ENCODE measurements at places on chromosomes 16 and 17.

- no peak for DNase-seq
Measured at GRCh38 chr17:929586-929985, 50.0 kb downstream of the NXN start.

- no peak for DNase-seq
Measured at GRCh38 chr16:20860361-20860760, 39.8 kb downstream of the DCUN1D3 start.

GRCh38 chr17:42315402-42316156, 27.3 kb downstream of the STAT5A start:
- peak; percentile 36 for DNase-seq

- DNase-seq: peak; percentile 94
Measured at GRCh38 chr16:89246903-89247733, 29.6 kb downstream of the ZNF778 start.

DNA sequence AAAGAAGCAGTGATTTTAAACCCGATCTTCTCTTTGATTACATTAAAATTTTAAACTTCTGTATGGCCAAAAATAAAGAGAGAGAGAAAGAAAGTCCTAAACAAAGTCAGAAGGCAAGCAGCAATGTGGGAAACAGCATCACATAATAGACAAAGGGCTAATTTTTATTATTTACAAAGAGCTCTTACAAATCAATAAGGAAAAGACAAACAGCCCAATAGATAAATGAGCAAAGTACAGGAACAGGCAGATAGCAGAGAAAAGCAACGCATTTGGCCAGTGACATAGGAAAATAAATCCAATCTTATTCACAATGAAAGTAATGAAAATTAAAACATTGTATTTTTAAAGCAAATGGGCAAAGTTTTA, 93.1 kb downstream of the SALL1 start:
- DNase-seq: no peak

DNA sequence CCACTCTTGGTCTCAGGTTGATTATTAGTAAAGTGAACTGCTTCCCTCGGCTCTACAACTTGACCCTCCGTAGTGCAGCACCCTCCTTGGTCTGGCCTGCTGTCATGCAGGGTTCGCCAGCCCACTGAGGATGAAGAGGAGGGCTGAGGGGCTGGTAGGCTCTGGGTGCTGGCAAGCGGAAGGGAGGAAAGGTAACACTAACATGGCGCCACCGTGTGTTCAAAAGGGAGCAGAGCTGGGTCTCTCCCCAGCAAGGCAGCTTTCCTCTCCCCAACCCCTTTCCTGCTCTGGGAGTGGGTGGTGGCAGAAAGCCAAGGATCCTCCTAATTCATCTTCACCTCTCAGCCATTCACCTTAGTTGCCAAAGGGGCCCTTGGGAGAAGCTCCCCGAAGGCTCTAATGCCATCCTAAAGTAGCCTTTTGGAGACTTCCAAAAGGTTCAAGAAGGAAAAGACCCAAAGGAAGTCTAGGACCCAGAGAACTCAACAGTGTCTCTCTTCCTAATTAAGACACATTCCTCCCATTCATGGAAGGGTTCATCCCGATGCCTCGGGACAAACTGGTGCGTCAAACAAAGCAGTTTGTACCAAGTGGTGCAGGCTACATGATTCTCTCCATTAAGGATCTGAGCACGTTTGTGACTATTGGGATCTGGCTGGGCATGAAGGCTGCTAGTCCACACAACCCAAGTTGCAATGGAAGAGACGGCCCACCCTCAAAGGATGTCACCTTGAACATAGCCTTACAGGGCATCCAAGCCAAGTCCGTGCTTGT, 90.8 kb upstream of the TOB1 start:
- peak; percentile 70 for DNase-seq

- no peak for DNase-seq
Measured at GRCh38 chr16:27098366-27099049, 31.8 kb downstream of the C16orf82 start.

- no peak for DNase-seq
Measured at GRCh38 chr16:11620243-11621003, 33.7 kb upstream of the LITAF start.

- no peak for DNase-seq
Measured at GRCh38 chr17:45306623-45307022, 10.2 kb downstream of the MAP3K14 start.

- peak; percentile 46 for DNase-seq
Measured at GRCh38 chr17:39794249-39794970, 56.7 kb downstream of the GRB7 start.

- peak; percentile 58 for DNase-seq
Measured at GRCh38 chr16:17416461-17417311, 54.1 kb downstream of the XYLT1 start.

GRCh38 chr17:51585514-51586104, 325.3 kb downstream of the UTP18 start:
- no peak for DNase-seq

DNA sequence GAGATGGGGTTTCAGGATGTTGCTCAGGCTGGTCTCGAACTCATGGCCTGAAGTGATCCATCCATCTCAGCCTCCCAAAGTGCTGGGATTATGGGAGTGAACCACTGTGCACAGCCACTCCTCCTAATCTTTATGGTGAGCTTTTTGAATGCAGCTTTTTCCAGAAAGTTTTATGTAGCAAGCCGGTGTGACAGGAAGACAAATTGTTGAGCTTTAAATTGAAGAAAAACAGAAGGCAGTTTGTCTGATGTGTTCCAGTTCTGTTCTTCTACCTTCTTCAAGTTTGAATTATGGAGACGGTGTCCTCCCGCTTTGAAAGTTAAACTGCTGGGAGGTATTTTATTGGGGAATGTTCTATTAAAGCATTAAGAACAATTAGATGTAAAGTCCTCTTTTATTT, 177.1 kb downstream of the SNX29 start:
- no peak for DNase-seq

GRCh38 chr16:28110074-28110473, 46.6 kb upstream of the GSG1L start:
- DNase-seq: peak; percentile 18

GRCh38 chr17:61314368-61315078, 85.1 kb upstream of the TBX2 start:
- DNase-seq: no peak

DNA sequence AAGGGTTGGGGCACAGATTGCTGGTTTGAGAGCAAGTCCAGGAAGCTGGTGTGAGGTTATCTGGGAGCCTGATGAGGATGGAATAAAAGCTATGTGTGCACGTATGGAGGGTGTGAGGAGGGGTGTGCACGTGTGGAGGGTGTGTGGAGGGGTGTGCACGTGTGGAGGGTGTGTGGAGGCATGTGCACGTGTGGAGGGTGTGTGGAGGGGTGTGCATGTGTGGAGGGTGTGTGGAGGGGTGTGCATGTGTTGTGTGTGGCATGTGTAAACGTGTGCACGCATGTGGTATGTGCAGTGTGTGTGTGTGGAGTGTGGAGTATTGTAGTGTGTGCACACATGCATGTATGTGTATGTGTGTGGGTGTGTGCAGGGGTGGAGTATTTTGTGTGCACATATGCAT, 19.2 kb downstream of the RBFOX3 start:
- no peak for DNase-seq

GRCh38 chr17:79939755-79940458, 95.8 kb downstream of the TBC1D16 start:
- DNase-seq: no peak

- no peak for DNase-seq
Measured at GRCh38 chr16:55700067-55700466, 44.3 kb downstream of the SLC6A2 start.

GRCh38 chr16:55955845-55956244, 80.7 kb upstream of the CES5A start:
- no peak for DNase-seq

DNA sequence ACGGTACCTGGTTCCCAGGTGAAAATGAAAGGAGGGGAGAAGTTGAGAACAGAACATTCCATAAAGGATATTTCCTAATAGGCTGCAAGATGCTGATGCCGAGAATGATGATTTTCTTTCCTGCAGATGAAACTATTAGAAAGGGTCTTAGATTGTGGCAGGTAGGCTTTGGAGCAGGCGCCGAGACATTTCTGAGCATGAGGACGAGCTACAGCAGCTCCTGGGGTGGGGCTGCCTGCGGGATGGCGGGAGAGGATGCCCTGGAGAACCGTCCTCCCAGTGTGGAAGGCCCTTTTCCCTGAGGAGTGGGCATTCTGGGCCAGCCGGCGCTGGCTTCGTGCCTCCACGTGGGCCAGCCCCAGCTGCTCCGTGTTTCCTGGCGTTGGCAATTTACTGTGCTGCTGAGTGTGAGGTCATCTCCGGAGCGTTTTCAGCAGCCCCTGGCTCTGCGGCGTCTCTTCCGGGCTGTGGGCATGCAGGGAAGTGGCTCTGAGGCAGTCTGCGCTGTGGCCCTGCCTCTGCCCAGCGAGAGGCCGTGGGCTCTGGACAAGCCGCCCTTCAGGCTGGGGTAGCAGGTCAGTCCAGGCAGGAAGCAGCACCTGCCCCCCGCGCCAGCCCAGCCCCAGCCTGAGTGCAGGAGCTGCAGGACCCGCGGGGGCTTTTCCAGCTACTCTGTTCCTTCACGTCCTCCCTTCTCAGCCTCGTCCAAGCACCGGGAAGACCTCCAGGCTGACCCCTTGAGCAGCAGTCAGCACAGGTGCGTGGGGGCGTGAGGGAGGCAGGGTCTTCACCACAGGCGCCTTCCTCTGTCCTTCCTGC, 12.2 kb downstream of the ENGASE start:
- no peak for DNase-seq

DNA sequence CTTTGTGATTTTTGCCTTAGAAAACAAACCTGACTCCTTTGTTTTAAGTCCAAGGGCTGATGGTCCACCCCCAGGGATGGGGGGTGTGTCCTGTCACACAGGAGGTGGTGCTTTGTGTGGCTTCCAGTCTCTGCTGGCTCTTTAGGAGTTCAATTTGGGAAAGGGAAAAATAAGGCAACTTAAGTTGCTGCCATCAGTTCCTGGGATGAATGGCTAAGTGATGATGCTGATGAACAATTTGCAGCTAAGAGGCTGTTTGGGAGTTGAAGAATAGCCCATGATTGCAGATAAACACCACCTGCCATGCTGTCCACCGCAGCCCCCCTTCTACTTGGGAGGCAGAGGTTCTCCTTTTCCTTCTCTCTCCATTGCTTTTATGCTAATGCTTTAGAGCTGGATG, 40.2 kb downstream of the ARL4D start:
- DNase-seq: no peak

DNA sequence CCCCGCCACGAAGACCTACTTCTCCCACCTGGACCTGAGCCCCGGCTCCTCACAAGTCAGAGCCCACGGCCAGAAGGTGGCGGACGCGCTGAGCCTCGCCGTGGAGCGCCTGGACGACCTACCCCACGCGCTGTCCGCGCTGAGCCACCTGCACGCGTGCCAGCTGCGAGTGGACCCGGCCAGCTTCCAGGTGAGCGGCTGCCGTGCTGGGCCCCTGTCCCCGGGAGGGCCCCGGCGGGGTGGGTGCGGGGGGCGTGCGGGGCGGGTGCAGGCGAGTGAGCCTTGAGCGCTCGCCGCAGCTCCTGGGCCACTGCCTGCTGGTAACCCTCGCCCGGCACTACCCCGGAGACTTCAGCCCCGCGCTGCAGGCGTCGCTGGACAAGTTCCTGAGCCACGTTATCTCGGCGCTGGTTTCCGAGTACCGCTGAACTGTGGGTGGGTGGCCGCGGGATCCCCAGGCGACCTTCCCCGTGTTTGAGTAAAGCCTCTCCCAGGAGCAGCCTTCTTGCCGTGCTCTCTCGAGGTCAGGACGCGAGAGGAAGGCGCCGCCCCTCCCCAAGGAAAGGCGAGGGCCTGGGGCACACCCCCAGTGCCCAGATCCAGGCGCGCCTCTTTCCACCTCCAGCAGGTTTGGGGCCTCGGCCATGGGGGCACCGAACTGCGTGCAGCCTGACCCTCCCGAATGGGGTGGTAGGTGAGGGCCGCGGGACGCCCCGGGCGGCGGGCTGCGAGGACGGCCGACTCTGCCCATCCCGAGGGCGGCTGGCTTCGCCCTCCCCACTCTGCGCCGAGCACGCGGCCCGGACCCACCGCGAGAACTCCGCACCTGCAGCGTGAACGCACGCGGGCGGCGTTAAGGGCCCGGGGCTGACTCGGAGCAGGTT, 664 bp downstream of the HBQ1 start:
- peak; percentile 88 for DNase-seq

Measured in CD4-positive, alpha-beta T cell treated with Interferon alpha-2 for 1 hour (primary cell).